ENCODE measurements at places on chromosomes 5 and 9.

DNA sequence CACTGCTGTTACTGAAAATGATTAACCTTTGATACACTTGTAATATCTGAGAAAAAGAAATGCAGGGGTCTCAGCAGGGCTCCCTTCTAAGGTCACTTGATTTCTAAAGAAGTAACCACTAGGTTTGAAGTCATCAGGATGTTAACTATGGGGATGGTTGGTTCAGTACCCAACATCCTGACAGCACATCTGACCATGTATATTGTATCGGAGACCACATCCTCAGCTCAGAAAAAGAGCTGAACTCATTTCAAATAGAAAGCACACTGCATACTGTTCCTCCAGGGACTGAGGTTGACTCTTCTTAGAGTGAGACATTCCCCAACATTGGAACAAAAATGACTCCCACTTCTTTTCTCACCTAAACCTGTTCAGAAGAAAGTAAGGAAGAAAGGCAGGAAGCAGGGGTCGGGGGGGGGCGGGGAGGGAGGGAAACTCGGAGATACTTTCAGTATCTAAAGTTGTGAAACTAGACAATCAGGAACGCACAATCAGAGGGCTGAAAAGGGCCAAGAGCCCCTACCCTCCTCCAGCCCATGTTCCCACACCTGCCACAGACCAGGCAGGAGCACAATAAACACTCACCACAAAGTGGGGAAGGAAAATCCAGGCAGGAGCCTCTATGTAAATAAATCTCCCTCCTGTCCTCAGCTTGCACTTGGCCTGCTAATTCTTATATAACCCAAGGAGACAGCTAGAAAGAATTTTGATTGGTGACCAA is 730 bp upstream of the GZMA start:
- DNase-seq: no peak

GRCh38 chr5:146111409-146111808 is 6.0 kb upstream of the PLAC8L1 start:
- no peak for DNase-seq

GRCh38 chr5:117461966-117462365 is 887.3 kb upstream of the SEMA6A start:
- no peak for DNase-seq

GRCh38 chr5:78778538-78778937 is 130.0 kb upstream of the LHFPL2 start:
- DNase-seq: no peak

DNA sequence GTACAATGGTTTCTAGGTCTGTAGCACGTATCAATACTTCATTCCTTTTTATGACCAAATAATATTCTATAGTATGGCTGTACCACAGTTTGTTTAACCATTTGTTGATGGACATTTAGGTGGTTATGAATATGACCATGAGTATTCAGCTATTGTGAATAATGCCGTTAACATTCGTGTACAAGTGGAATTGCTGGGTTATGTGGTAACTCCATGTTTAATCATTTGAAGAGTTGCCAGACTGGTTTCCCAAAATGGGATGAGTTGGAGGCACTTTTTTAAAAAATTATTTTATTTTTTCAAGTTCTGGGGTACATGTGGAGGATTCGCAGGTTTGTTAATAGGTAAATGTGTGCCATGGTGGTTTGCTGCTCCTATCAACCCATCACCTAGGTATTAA is 4.6 kb downstream of the SNX2 start:
- DNase-seq: no peak

GRCh38 chr9:94697972-94698581 is 28.4 kb upstream of the AOPEP start:
- DNase-seq: no peak

DNA sequence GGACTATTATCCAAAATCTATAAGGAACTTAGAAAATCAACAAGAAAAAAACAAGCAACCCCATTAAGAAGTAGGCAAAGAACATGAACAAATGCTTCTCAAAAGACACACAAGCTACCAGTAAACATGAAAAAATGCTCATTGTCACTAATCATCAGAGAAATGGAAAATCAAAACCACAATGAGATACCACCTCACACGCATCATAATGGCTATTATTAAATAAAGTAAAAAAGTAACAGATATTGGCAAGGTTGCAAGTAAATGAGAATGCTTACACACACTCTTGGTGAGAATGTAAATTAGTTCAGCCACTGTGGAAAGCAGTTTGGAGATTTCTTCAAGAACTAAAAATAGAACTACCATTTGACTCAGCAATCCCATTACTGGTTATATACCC is 167.0 kb upstream of the DMRTA1 start:
- no peak for DNase-seq

GRCh38 chr9:88947581-88948573 is 43.4 kb upstream of the S1PR3 start:
- DNase-seq: no peak

DNA sequence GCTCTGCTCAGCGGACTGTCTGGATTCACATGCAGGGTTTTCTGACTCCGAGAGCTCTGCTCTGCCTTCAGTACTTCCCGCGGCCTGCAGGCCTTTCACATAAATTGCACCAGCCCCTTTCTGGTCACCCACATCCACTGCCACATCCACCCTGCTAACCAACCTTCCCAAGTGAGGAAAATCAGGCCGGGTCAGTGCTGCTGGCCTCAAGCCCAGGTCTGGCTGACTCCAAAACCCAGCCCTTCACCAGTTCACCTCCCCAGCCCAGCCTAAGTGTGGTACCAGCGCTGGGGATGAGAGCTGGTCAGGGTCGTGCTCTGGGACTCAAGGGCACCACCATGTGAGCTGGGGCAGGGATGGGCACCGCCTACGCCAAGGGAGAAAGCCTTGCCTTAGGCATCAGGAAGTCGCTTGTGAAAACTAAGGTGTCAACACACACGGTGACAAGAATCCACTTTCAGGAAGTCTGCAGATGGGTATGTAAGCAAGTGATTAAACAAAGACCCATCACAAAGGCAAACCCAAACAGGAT is 12.3 kb downstream of the LMAN2 start:
- no peak for DNase-seq

GRCh38 chr9:2134391-2134790 is 119.2 kb downstream of the SMARCA2 start:
- DNase-seq: no peak

DNA sequence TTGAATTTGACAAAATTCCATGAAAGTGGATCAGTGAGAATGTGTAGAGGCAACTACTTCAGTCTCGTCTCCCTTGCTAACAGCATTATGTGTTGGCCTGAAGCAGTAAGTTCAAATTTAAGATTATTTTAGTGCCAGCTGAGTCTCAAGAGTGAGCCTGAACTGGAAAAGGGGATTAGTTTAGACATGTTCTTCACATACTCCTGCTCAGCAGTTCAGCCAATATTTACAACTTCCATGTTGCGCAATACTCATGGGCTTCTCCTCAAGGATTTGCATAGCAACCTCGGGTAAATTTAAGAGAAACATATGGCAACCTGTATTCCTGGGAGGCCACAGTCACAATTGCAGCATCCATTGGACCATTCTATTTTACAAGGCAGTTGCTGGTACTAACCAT is 553.8 kb downstream of the PTPRD start:
- no peak for DNase-seq

GRCh38 chr9:115135821-115136778 is 18.1 kb upstream of the TNC start:
- DNase-seq: no peak

DNA sequence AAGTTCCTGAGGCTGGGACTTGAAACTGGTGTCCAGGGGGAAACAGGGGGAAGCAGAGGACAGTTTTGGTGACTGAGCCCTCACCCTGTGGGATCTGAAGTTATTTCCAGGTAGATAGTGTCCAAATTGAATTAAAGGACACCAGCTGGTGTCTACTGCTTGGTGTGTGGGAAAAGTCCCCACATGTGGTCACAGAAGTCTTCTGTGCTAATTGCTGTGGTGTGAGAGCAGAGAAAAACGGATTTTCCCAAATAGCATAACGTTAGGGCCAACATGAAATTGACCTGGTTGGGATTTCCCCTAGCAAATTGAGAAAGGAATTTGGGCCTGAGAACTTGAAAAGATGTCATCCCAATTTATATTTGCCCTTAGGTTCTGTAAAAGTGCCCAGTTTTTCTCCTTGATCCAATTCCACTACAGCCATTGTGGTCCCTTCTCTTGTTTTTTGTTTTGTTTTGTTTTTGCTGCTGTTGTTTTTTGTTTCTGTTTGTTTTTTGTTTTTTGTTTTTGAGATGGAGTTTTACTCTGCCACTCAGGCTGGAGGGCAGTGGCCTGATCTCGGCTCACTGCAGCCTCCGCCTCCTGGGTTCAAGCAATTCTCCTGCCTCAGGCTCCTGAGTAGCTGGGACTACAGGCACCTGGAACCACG is 5.6 kb upstream of the STARD4 start:
- DNase-seq: no peak

GRCh38 chr5:70440-70839 is 21.5 kb upstream of the PLEKHG4B start:
- no peak for DNase-seq

DNA sequence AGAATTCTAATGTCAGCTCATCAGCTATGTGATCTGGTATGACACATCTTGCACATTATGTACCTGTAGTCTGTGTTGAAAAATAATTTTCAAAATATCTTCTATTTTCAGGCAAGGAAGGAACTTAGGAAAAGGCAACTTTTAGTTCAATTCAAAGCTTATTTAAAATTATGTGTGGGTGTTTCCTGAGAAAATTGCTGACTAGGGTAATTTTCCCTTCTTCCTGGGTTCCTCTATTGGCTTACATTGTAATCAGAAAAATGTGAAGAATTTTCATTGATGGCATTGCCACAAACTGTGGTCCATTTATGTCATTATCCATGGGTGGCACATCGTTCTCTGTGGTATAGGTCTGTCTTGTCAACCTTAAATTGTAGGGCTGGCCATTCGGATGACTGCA is 328.7 kb upstream of the SGCD start:
- DNase-seq: no peak

- no peak for DNase-seq
These were observed 491.9 kb downstream of the CDH18 start for GRCh38 chr5:19496056-19496455.

DNA sequence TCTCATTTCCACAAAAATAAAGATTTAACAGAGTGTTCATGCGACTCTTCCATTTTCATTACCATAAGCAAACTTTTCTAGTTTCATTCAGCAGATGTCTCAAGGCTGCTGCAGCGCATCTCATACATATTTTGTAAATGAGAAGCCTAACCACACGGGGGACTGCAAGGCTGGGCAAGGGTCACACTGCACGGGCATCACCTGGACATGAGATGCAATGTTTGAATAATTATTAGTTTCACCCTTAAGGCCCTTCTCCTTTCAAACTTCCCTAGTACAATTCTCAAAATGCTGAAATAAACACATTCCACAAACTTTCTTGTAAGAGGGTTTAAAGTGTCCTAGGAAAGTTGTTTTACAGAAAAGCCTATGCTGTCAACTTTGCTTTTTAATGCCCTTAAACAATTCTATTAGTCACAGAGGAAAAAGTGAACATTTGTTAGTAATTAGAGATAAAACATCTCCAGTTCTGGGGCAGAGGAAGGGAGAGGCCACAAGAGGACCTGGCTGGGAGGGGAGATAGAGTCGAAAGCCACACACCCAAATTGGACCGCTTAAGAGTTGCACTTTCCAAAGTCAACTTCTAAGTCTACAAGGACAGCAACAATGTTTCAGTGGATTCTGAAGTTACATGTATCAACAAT is 1.3 kb downstream of the DENND1A start:
- no peak for DNase-seq

GRCh38 chr9:91711755-91712601 is 238.1 kb downstream of the ROR2 start:
- DNase-seq: peak; percentile 67

- DNase-seq: no peak
These were observed 1610.7 kb upstream of the C9orf72 start for GRCh38 chr9:29183971-29184370.

DNA sequence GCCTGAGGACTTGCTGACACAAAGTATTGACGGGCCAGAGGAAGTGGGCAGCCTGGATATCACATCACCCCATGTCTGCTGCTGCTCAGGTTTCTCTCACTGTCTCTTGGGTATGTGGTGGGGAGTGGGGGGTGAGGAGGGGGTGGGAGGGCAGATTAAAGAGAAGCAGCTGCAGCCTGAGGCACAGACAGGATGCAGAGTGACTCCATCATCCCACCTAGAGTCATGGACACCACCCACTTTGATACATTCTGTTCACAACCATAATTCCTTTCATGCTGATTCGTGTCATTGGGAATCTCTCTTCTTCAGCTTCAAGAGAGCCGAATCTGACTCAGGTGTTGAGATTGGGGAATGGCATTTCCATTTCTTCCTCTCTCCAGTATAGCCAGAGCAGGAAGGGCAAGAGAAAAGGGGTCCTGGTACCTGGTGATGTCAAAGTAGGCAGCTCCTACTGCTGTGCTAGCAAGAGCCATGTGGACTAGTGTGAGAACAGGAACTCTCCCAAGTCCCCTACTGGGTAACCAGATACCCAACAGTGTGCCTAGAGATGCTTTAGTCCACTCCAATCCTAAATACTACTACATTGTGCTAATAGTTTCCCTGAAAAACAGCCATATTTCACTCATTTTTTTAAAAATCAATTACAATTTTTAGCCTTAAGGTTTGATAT is 22.4 kb downstream of the GRAMD2B start:
- DNase-seq: no peak

- no peak for DNase-seq
These were observed 354.8 kb downstream of the DMRT2 start for GRCh38 chr9:1404940-1405339.

GRCh38 chr5:40405996-40406740 is 273.5 kb upstream of the PTGER4 start:
- no peak for DNase-seq

GRCh38 chr5:171850324-171850947 is 64.8 kb downstream of the SMIM23 start:
- DNase-seq: no peak

- no peak for DNase-seq
These were observed 68.2 kb upstream of the ITGA2 start for GRCh38 chr5:52920929-52921328.

GRCh38 chr5:81007637-81008027 is 47.5 kb downstream of the RASGRF2 start:
- no peak for DNase-seq

DNA sequence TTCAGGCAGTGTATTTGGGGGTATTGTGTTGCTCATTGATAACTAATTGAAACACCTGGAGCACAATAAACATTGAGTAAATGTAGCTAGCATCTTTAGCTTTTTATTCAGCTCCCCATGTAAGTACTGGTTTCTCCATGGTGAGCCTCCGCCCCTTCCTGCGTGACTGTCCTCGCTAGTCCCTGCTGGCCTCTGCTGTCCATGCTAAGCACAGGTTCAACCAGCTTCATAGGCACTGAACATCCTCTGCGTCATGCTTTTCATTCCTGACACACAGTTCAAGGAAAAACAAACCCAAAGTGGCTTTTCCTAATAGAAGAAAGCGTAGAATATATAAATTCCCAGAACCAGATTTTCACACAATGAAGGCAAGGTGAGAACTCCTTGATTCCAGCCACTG is 27.3 kb upstream of the DAP start:
- no peak for DNase-seq

All from stimulated activated CD8-positive, alpha-beta memory T cell treated with anti-CD3 and anti-CD28 coated beads, Interleukin-15, amount 100 ng/mL, for 48 hours (primary cell).